ENCODE measurements at places on chromosomes 2 and 18.

GRCh38 chr2:120902592-120902991 lies 166.9 kb downstream of the GLI2 start:
- no peak for DNase-seq

GRCh38 chr2:204486805-204487204 lies 58.5 kb upstream of the PARD3B start:
- no peak for DNase-seq

- DNase-seq = no peak
Observed at GRCh38 chr2:106642679-106643078, 155.5 kb downstream of the CD8B2 start.

DNA sequence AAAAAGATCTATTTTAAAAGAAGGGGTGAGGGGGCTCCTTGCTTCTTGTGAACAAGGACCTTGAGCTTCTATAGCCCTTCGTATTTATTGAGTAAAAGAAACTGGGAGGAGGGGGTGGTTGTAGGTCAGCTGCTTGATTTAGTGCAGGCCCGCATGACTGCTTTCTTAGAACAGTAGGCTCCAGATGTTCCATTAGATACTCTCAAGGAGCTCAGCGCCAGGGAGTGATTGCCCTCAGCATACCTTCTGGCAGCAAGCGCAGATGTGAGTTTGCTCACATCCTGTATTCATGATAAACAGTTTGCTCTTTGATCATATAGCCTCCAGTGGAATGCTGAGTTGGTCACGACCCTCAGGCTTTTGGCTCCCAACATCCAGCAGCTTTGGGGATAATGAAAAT lies 108.9 kb upstream of the XPO1 start:
- DNase-seq = no peak

DNA sequence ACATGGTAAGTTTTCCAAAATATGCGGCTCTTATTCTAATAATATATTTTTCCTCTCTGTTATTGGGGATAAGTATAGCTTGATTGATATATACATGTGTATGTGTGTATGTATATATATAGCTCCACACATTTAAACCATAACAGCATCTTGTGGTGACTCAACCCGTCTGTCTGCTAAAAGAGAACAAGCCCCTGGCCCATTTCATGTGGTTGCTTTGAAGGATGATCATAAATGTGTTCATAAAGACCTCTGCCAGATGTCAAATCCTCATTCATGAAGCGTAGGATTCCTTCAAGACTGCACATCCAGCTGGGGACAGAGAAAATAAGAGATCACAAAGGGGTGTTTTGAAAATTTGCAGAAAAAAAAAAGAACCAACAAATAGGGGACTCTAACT lies 79.3 kb downstream of the RHOB start:
- no peak for DNase-seq

- no peak for DNase-seq
Observed at GRCh38 chr2:217398860-217399259, 539.0 kb upstream of the TNP1 start.

DNA sequence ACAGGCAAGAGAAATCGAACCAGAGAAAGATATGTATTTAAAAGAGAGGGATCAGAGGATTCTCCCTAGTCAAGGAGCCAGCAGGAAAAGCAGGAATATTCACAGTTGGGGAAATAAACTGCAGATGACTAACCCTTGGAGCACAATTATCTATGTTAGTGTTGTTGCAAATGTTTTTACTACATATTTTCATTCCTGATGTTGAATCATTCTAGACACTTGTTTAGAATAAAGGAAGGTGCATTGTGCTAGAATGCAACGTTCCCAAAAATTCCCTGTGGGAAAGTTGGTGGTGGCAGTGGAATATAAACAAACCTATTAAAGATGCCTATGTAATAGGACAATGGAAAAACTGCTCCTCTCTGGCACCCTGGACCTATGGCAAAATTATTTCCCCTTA lies 63.3 kb downstream of the DTNA start:
- DNase-seq = no peak

- no peak for DNase-seq
Observed at GRCh38 chr2:10163498-10164486, 41.3 kb downstream of the RRM2 start.

GRCh38 chr2:95269036-95269680 lies 5.1 kb upstream of the PROM2 start:
- no peak for DNase-seq

DNA sequence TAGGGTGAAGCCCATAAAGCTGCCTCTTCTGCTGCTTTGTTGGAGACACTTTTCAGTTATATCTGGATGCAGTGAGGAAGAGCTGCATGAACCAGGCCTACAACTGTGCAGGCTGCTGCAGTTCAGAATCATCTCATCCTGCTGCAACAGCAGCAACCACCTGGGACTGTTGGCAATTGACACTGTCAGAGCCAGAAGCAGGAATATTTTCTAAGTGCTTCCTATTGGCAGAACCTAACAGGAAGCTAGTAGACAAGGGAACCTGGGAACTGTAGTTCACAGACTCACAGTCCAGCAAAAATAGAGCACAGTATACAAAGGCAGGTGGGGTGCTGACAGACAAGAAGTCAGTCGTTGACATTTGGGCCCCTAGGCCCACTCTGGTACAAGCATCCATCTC lies 452.9 kb upstream of the SPRED2 start:
- DNase-seq = no peak

- no peak for DNase-seq
Observed at GRCh38 chr2:79447463-79447862, 65.4 kb upstream of the CTNNA2 start.

- no peak for DNase-seq
Observed at GRCh38 chr2:192888109-192888508, 693.4 kb upstream of the TMEFF2 start.

DNA sequence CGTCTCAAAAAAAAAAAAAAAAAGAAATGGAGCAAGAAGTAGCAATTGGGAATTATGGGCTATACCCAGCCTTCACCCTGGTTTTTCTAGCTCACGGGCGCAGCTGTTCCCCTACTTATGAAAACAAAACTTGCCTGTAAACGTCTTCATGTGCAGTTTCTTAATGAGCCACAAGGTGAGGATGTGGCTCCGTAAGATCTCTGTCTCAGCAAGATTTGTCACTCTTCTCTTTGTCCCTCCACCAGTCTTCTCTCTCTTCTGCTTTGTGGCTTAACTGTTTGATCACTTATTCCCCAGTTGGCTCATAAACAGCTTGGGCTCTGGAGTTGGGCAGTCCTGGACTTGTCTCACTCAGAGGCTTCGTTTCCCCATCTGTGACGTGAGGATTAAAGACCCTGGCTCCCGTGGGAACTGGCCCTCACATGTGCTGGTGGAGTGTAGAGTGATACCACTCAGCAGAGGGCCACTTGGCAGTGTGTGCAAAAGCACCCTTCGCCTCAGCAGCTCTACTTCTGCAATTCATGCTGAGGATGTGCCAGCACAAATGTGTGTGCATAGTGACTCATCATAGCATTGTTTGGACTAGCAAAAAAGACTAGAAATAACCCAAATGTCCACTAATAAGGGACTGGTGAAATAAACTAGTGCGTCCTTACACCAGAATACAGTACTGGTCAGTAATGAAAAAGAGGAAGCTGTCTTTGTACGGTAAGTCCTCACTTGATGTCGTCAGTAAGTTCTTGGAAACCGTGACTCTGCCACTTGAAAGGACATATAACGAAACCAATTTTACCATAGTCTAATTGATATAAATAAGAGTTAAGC lies 8.7 kb downstream of the CEP68 start:
- peak; percentile 53 for DNase-seq
